ENCODE measurements at places on chromosomes 7 and 10.
A peak's percentile ranks its signal among the peaks of the same experiment; 100 is the strongest.

GRCh38 chr10:132129431-132129830, 57.3 kb upstream of the DPYSL4 start:
- H3K36me3 ChIP-seq = no peaks in the 10 kb centered on the region
- no peak overlapping the region for H3K4me3 ChIP-seq
- H3K4me1 ChIP-seq = no peaks in the 10 kb centered on the region

GRCh38 chr7:138981332-138982203, at the start of gene KIAA1549:
Gene KIAA1549 (minus strand): TSS chr7:138981389. CDS start chr7:138981269, 120 bp downstream.
- DNase-seq = peak; percentile 87
- no peak within 1 kb of the TSS for H3K27ac ChIP-seq
- H3K4me1 ChIP-seq = no peaks in the 10 kb centered on the region

DNA sequence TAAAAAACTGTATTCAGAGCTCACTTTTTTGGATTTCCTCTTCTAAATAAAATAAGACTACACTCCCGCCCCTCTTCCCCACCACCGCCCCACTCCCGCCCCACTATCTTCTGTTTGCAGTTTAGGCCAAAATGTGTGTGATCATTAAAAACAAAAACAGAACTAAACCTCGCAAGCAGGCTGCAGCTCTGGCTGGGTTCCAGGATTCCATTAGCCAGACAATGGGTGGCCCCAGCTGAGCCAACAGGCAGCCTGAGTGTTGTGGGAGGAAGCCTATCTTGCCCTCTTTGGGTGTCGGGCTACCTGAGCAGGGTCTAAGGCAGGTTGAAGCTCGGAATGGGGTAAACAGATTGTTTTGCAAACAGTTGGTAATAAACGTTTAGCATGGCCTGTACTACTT, 41.7 kb downstream of the ARL4A start:
- no peak overlapping the region for H3K27ac ChIP-seq
- peak overlapping the region; percentile 34 for H3K4me3 ChIP-seq
- no peaks in the 10 kb centered on the region for H3K36me3 ChIP-seq
- no peaks in the 10 kb centered on the region for H3K27me3 ChIP-seq

GRCh38 chr7:121138262-121138933, 149.9 kb downstream of the CPED1 start:
- no peak overlapping the region for H3K4me3 ChIP-seq
- no peak for DNase-seq

- no peak overlapping the region for H3K27ac ChIP-seq
- H3K4me3 ChIP-seq = no peak overlapping the region
- no peaks in the 10 kb centered on the region for H3K36me3 ChIP-seq
- no peaks in the 10 kb centered on the region for H3K27me3 ChIP-seq
- no peaks in the 10 kb centered on the region for H3K4me1 ChIP-seq
Observed at GRCh38 chr7:20447021-20447650, 116.4 kb downstream of the ITGB8 start.

- no peaks in the 10 kb centered on the region for H3K36me3 ChIP-seq
- no peak overlapping the region for H3K4me3 ChIP-seq
- no peaks in the 10 kb centered on the region for H3K4me1 ChIP-seq
- no peak overlapping the region for H3K27ac ChIP-seq
Observed at GRCh38 chr7:54846273-54846672, 87.3 kb upstream of the SEC61G start.

- no peaks in the 10 kb centered on the region for H3K36me3 ChIP-seq
- no peaks in the 10 kb centered on the region for H3K27me3 ChIP-seq
- H3K4me3 ChIP-seq = peak overlapping the region; percentile 91
- no peak overlapping the region for H3K27ac ChIP-seq
Observed at GRCh38 chr7:90594751-90595317, 1.3 kb upstream of the CDK14 start.

- DNase-seq = no peak
- H3K27ac ChIP-seq = no peak overlapping the region
Observed at GRCh38 chr7:96739609-96740008, 30.0 kb upstream of the SEM1 start.

DNA sequence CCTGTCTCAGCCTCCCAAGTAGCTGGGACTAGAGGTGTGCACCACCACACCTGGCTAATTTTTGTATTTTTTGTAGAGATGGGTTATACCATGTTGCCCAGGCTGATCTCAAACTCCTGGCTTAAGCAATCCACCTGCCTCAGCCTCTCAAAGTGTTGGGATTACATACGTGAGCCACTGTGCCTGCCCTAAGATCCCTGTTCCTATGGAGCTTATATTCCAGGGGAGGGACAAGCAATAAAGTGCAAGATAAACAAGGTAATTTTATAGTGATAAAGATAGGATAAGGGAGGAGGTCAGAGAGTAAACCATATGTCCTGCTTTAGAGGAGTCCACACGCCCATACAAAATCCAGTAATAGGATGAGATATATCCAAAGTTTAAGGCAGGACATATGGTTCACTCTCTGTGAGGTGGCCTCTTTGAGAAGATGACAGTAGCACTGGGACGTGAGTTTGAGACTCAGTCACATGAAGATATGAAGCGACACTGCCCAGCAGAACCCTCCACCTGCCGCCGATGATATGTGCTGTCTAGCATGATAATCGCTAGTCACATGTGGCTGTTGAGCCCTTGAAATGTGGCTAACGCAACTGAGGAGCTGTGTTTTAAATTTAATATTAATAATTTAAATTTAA, 113.5 kb upstream of the PDCD4 start:
- peaks cover 7% of the 10 kb centered on the region for H3K4me1 ChIP-seq
- H3K36me3 ChIP-seq = no peaks in the 10 kb centered on the region
- no peak for DNase-seq
- no peak overlapping the region for H3K4me3 ChIP-seq
- H3K27me3 ChIP-seq = peaks cover 1% of the 10 kb centered on the region

GRCh38 chr10:133459454-133460207, 5.9 kb downstream of the SCART1 start:
- no peaks in the 10 kb centered on the region for H3K4me1 ChIP-seq
- no peaks in the 10 kb centered on the region for H3K36me3 ChIP-seq
- H3K27me3 ChIP-seq = no peaks in the 10 kb centered on the region
- H3K27ac ChIP-seq = no peak overlapping the region
- DNase-seq = no peak

DNA sequence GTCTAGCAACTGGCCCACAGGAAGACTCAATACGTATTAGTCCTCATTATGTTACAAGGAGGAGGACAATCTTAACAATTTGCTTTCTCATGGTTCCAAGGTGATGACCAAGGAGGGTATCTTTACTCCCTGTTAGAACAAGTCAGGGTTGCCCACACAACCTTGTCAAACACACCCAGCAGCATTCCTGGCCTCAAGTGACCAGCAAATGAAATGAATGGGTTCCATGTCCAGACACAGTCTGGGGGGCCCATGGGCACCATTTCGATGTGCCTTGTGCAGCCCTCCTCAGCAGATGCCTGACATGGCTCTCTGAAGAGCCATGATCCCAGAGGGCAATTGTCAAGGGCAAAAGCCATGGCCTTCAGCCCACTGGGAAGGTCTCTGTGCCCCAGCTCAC, 40.8 kb downstream of the ANXA8 start:
- H3K27me3 ChIP-seq = no peaks in the 10 kb centered on the region
- H3K4me1 ChIP-seq = no peaks in the 10 kb centered on the region
- no peak for DNase-seq
- no peaks in the 10 kb centered on the region for H3K36me3 ChIP-seq
- no peak overlapping the region for H3K4me3 ChIP-seq

DNA sequence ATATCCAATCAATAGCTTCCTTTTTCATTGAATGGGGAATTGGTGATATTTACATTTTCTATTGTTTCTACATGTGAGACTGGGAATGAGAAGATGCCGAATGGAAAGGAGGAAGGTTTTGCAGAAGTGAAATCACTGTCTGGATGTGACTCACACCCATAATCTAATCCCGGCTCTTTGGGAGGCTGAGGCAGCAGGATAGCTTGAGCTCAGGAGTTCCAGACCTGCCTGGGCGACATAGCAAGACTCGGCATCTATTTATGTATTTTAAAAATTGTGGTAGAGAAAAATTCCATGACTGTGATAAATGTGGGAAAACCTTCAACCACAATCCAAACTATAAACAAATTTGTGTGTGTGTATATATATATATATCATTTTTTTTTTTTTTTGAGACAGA, 10.9 kb upstream of the FIS1 start:
- no peak overlapping the region for H3K27ac ChIP-seq
- no peak overlapping the region for H3K4me3 ChIP-seq
- no peak for DNase-seq

DNA sequence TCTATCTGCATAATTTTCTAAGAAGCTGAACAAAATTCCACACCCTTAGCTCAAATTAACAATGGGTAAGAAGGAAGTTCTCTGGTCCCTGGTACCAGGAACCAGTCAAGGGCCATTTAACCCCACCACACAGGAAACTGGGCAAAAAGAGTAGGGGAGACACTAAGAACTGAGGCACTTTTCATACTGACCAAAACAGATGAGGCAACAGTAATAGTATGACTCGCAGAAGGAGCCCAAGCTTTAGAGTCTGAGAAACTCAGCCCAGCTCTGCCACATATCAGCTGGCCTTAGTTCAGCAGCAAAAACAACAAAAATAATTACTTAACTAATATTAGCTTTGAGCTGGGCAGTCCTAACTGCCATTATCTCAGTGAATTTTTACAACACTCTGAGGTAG, 221.2 kb downstream of the FAM107B start:
- no peaks in the 10 kb centered on the region for H3K36me3 ChIP-seq
- H3K4me3 ChIP-seq = no peak overlapping the region
- H3K27ac ChIP-seq = peak overlapping the region; percentile 54
- H3K27me3 ChIP-seq = no peaks in the 10 kb centered on the region
- H3K4me1 ChIP-seq = no peaks in the 10 kb centered on the region

DNA sequence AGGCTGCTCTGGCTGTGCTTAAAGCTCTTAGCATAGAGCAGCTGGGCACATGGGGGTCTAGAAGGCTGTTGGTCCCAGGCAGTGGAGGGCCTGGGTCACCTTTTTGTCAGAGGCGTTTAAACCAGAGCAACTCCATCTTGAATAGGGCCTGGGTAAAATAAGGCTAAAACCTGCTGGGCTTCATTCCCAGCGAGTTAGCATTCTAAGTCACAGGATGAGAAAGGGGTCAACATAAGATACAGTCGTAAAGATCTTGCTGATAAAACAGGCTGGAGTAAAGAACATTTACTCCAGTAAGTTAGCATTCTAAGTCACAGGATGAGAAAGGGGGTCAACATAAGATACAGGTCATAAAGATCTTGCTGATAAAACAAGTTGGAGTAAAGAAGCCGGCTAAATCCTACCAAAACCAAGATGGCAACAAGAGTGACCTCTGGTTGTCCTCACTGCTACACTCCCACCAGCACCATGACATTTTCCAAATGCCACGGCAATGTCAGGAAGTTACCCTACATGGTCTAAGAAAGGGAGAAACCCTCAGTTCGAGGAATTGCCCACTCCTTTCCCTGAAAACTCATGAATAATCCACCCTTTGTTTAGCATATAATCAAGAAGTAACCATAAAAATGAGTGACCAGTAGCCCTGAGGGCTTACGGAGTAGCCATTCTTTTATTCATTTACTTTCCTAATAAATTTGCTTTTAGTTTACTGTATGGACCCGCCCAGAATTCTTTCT, 96.8 kb upstream of the PCBD1 start:
- H3K4me1 ChIP-seq = no peaks in the 10 kb centered on the region
- no peak overlapping the region for H3K27ac ChIP-seq
- no peak for DNase-seq
- no peak overlapping the region for H3K4me3 ChIP-seq
- H3K36me3 ChIP-seq = no peaks in the 10 kb centered on the region
- no peaks in the 10 kb centered on the region for H3K27me3 ChIP-seq

DNA sequence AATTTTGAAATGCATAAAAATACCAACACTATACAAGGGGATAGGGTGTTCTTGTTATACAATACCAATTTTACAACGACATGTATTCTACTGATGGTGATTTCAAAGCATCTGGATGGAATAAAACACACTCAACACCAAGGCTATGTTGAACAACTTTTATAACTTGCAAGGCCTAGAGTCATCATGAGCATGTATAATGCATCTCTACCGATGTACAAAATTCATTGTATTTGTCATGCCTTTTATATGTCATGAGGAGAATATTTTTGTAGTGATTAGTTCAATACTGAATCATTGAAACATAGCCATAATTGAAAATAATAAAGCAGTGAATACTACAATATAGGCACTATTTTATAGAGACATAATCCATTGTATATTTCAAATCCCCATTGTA, 160.2 kb downstream of the ETV1 start:
- DNase-seq = no peak
- H3K4me1 ChIP-seq = no peaks in the 10 kb centered on the region
- H3K4me3 ChIP-seq = no peak overlapping the region
- H3K27ac ChIP-seq = no peak overlapping the region
- H3K36me3 ChIP-seq = no peaks in the 10 kb centered on the region
- no peaks in the 10 kb centered on the region for H3K27me3 ChIP-seq

GRCh38 chr7:44936322-44936721, 42.5 kb downstream of the MYO1G start:
- no peaks in the 10 kb centered on the region for H3K36me3 ChIP-seq
- H3K27me3 ChIP-seq = no peaks in the 10 kb centered on the region
- no peak for DNase-seq
- H3K4me3 ChIP-seq = no peak overlapping the region
- no peaks in the 10 kb centered on the region for H3K4me1 ChIP-seq

GRCh38 chr7:158856883-158857668, 718 bp downstream of the DYNC2I1 start:
- no peak for DNase-seq
- H3K27me3 ChIP-seq = no peaks in the 10 kb centered on the region
- H3K4me3 ChIP-seq = peak overlapping the region; percentile 72
- H3K36me3 ChIP-seq = no peaks in the 10 kb centered on the region
- H3K4me1 ChIP-seq = no peaks in the 10 kb centered on the region

- DNase-seq = no peak
- peaks cover 2% of the 10 kb centered on the region for H3K36me3 ChIP-seq
- no peaks in the 10 kb centered on the region for H3K27me3 ChIP-seq
- H3K27ac ChIP-seq = no peak overlapping the region
Observed at GRCh38 chr10:18155321-18155720, 15.1 kb downstream of the CACNB2 start.

- H3K4me1 ChIP-seq = no peaks in the 10 kb centered on the region
- no peaks in the 10 kb centered on the region for H3K36me3 ChIP-seq
- no peak overlapping the region for H3K4me3 ChIP-seq
- no peak for DNase-seq
Observed at GRCh38 chr10:67772894-67773511, 65.0 kb downstream of the DNAJC12 start.

DNA sequence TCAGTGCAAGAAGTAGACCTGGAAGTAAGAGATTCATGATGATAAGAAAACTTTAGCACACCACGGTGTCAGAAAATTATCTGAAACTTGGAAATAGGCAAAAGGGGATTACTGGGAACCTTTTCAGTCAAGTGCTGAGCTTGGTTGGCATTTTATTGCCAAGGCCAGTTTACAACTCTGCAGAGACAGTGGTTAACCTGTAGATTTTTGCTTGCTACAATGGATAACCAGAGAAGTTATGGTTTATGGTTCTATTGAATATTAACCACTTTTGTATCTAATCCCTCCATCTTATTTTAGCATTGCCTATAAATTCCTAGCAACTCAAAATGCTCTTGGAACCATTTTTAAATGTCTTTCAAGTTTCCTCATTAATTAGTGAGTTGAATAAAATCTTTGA, 13.3 kb upstream of the GRM8 start:
- DNase-seq = no peak
- no peak overlapping the region for H3K27ac ChIP-seq
- H3K27me3 ChIP-seq = peaks cover 1% of the 10 kb centered on the region
- H3K4me3 ChIP-seq = no peak overlapping the region
- H3K36me3 ChIP-seq = no peaks in the 10 kb centered on the region
- no peaks in the 10 kb centered on the region for H3K4me1 ChIP-seq
